Natural killer cell treated with Interleukin-12 subunit alpha and Interleukin-12 subunit beta and Interleukin-15 and Interleukin-18, amount 100 ng/mL, for 72 hours (primary cell): ENCODE measurements at places on chromosomes 7 and 10. TPM values are rescaled to one million over a fixed set of nuclear protein-coding genes. Genes with fewer than 3 reads are reported as not detected.

The CADPS2 gene
- total RNA-seq, result not detected

DNA sequence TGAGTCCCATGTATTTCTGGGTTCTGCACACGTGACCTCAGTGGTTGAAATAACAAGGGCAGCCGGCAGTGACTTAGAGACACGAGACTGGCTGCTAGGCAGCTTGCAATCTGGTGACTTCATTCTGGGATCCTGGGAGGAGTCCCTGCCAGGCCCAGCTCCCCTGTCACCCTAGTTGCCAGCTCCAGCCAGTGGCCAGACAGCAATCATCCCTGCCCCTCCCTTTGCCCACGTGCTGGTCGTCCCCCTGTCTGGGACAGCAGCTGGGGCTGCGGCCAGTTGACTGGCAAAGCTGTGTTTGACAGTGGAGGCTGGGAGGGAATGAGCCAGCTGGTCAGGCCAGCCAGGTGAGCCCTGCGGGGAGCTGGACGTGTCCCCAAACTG lies 30.0 kb downstream of the ADGRA1 start:
- no peak for DNase-seq

DNA sequence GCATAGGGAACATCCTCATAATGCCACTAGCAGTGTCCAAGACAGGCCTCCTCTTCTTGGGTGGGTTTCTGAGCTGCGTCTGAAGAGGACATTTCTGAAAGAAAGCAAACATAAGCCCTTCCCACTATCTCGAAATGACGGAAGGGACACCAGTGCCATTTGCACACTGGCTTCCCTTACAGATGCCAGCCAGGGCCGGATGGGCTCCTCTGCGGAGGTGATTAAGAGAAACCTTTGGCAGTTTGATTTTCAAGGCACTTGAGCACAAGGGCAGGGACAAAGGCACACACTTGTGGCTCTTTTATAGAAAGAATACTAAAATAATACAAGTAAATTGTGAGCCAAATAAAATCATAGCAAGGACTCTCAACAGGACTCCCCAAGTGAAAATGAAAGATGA lies 106.6 kb upstream of the CELF2 start:
- no peak for DNase-seq

The RTKN2 gene
- 1.2 TPM for total RNA-seq

- no peak for DNase-seq
These were observed 27.0 kb upstream of the SUN1 start for GRCh38 chr7:805261-805660.

The ASCC1 gene
- 35.7 TPM for total RNA-seq

DNA sequence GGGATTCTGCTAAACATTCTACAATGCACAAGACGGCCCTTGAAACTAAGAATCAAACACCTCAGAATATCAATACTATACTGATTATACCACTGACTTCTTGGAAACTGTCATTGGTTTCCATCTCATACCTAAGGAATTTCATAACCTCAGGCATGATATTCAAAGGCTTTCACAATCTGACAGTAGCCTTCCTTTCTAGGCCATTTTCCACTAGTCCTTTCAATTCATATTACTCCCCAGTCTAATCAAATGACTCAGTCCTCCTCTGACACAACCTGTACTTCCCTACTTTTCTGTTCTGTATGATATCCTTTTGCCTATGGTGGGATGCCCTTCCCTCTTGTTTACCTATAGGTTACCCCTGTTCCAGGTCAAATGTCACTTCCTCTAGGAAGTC lies 48.3 kb downstream of the CSTF2T start:
- no peak for DNase-seq

- no peak for DNase-seq
These were observed 60.3 kb upstream of the NFKB2 start for GRCh38 chr10:102335184-102335583.

- no peak for DNase-seq
These were observed 302.7 kb downstream of the RPS24 start for GRCh38 chr10:78336402-78336791.

- no peak for DNase-seq
These were observed 2.0 kb downstream of the GRIFIN start for GRCh38 chr7:2474224-2474623.

The MNX1 gene
- not detected for total RNA-seq

- DNase-seq, result no peak
These were observed 55.1 kb downstream of the IFIT5 start for GRCh38 chr10:89469517-89469916.

GRCh38 chr7:981793-982510 lies 1.0 kb upstream of the CYP2W1 start:
- no peak for DNase-seq

DNA sequence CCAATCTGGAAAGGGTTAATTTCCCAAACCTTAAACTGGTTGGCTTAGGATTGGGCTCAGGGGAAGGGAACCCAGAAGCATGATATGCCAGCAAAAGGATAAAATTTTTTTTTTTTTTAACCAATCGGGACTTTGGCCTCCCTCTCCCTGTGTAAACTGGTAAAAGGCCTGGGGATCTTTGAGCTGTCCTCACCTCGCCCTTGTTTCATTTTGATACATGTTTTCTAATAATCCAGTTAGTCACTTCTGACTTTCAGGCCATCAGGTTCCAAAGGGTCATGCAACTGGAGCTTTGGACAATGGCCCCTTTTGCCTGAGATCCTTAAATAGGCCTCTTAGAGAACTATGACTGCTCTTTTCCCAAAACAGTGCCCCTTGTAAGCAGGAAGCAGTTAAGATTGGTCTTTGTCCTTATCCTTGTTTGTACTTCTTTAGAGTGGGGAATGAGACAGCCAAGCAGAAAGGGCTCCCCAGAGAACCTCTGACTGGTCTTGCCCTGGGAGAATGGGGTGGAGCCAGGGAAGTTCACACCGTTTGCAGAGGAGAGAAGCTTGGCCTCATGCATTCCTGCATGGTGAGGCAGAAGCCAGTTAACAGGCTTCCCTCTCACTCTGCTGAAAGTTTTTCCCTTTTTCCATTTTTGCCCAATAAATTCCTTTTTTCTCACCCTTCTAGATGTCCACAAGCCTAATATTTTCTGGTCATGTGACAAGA lies 424.2 kb upstream of the CNTNAP2 start:
- no peak for DNase-seq

The TMEM270 gene
- not detected for total RNA-seq

The ACTL6B gene
- total RNA-seq, result not detected

GRCh38 chr10:117345143-117345542 lies 30.1 kb downstream of the PDZD8 start:
- DNase-seq, result no peak

The MYOF gene
- total RNA-seq, result 15.8 TPM
